ENCODE measurements at places on chromosomes 13 and 19.

DNA sequence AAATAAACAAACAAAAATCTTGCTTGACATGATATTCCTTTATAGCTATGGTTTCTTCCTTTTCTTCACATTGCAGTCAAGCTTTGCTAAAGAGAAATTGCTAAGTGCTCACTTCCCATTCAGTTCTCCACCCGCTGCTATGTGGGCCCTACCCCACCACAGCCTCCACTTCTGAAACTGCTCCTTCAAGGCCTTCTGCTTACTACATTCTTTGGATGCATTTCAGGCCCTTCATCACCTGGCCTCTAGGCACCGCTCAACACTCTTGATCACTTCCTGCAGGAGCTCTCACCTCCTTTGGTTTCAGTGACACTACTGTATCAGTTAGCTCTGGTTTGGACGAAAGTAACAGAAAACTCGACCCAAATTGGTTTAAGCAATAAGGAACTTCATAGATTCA is 72.4 kb downstream of the KLF5 start:
- no peak for DNase-seq

GRCh38 chr19:48419158-48419920 is 25.9 kb downstream of the GRIN2D start:
- DNase-seq = no peak

DNA sequence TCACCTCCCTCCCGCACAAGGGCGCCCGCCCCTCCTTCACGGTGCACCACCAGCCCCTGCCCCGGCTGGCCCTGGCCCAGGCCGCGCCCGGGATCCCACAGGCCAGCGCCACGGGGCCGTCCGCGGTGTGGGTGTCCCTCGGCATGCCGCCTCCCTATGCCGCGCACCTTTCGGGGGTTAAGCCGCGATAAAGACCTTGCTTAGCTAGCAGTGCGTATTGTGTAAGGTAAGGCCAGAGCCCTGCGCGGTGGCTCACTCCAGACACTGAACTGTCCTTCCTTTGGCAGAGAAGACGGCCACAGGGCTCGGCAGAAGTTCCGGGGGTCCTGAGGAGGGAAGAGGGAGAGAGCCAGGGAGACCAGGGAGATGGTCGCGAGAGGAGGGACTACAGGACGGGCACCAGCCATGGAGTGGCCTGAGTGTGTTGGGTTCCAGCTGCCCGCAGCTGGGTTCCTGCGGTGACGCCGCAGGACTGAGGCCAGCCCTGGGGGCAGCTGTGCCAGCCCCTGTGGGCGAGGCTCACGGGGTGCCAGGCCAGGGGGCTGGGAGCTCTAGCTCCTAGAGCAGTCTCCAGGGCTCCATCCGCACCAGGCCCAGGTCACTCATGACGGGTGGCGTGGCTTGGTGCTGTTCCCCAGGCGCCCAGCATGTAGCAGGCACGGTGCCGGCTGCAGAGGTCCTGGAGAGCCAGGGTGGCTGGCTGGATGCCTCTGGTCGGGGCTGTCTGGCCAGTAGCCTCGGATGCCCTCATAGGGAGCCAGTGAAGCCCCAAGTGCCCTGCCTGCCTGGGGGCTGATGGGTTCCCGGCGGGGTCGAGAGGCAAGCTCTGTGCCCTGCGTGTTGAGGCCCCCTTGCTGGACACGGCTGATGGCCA is 7.7 kb downstream of the PLEKHJ1 start:
- DNase-seq = no peak

GRCh38 chr13:59211606-59212005 is 952.1 kb downstream of the DIAPH3 start:
- no peak for DNase-seq

DNA sequence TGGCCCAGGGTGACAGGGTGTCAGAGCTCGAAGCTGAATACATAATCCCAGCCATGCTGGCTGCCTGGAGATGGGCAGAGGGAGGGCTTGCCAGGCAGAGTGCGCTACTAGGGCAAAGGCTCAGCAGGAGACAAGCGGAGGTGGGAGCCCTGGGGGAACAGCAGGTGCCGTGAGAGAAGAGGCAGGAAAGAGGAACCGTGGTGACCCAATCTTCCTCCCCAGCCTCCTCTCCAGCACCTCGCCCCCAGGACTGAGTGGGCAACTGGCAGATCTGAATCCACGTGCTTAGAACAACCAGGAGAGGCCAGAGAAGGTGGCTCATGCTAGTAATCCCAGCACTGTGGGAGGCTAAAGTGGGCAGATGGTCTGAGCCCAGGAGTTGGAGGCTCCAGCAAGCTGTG is 11.0 kb upstream of the CCL25 start:
- no peak for DNase-seq

- no peak for DNase-seq
Measured at GRCh38 chr19:6229216-6229913, 50.4 kb downstream of the MLLT1 start.

DNA sequence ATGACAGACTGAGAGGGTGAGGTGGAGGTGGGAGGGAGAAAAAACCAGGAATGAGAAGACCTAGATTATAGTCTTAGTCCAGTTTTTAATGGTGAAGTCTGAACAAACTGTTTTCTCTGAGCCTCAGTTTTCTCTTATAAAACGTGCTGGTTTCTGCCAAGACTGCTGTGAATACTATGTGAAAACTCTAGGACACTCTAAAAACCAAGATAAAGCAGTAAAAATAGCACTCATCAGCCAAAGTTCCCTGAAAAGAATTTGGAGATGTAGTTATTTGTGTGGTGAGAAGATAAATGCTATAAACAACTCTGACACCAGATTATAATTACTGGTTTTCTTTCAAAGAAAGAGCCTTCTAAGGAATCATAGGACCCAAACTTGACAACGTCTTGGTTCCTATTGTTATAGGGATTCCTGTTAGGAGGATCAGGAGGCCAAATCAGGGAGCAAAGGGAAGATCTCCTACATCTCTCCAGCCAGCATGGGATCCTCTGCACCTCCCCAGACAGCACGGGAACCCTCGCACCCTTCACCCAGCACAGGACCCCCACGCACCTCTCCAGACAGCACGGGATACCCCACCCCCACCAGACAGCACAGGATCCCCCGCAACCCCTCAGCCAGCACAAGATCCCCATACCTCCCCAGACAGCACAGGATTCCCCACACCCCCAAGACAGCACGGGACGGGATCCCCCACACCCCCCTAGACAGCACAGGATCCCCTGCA is 130.2 kb downstream of the MIPEP start:
- DNase-seq = no peak

GRCh38 chr13:25987987-25988386 is 63.8 kb downstream of the SHISA2 start:
- no peak for DNase-seq

- DNase-seq = no peak
Measured at GRCh38 chr13:86403181-86403580, 604.0 kb upstream of the SLITRK6 start.

GRCh38 chr19:13398780-13399726 is 107.2 kb downstream of the CACNA1A start:
- DNase-seq = no peak

DNA sequence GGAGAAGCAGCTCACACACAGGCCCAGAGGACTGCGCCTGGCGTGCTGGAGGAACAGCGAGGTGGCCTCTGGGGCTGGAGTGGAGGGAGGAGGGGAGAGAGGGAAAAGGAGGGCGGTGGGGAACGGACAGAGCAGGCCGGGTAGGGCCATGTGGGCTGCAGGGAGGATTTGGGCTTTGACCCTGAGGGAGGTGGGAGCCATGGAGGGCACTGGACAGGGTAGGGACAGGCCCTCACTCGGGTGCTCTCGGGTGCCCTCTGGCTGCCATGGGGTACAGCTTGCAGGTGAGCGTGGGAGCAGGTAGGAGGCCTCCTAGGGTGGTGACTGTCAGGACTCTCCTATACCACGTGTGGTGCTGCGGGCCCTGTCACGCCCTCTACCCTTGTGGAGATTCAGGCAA is 22.8 kb downstream of the PLIN4 start:
- no peak for DNase-seq

GRCh38 chr19:36257520-36257876 is 42.6 kb downstream of the ZNF146 start:
- no peak for DNase-seq

DNA sequence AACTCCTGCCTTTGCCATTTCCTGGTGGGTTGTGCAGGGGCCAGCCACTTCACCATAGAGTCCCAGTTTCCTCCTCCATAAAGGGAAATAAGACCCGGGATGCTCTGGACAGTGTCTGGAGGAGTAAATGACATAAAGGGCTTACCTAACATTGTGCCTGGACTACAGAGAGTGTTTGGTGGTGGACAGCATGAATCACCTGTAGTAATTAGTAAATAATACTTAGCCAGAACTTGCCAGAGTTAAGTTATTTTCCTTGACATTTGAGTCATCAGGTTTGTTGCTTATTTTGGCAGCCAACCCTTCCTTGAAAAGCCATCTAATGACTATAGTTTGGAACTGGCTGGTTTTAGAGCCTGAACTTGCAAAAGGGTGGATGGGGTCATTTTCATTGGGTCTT is 159.2 kb downstream of the SLC7A1 start:
- DNase-seq = no peak

DNA sequence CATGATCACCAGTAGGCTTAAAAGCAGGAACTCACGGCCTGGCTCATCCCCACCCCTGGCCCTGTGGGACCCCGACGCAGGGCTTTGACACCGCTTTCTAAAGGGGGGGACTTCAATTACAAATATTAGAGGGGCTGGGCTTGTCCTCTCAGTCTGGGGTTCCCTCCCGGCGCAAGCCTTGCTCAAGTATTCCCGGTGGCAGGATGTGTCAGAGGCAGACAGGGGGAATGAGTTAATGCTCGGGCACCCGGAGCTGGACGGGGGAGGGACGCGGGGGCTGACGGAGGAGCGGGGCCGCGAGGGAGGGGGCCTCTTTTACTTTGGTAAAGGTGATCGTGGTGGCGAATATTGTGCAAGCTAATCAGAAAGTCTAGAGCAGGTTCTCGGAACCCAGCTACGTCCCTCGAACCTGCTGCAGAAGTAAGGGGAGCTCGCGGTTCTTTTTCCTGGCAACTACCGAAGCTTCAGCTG is 1.1 kb downstream of the FGF14 start:
- no peak for DNase-seq

- DNase-seq = peak; percentile 19
Measured at GRCh38 chr13:68998056-68998455, 1109.6 kb upstream of the ATXN8OS start.

- DNase-seq = no peak
Measured at GRCh38 chr19:40594255-40594654, 6.9 kb upstream of the LTBP4 start.

DNA sequence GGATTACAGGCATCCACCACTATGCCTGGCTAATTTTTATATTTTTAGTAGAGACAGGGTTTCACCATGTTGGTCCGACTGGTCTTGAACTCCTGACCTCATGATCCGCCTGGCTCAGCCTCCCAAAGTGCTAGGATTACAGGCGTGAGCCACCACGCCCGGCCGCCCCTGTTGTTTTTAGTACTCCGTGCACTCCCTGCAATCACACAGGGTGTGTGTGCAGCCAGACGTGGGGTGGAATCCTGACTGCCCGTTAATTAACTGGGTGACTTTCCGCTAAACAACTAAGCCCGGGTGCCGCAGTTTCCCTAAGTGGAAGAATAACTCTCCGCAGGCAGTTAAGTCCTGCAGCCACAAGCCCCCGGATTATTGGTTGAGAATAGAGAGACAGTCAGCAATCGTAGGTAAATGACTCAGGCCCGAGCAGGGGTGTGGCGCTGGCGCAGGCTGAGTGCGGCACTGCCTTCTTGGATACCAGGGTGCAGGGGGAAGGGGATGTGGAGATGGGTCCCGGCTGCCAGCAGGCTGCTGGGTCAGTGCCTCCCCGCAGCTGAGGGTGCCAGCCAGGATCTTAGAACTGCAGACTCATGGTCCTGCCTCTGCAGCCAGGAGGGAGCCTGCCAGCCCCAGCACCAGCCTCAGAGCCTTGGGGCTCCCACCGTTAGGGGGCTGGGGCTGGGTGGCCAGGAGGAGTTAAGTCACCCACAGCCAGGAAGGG is 6.1 kb upstream of the FXYD3 start:
- DNase-seq = no peak

- DNase-seq = no peak
Measured at GRCh38 chr19:14432791-14433553, at the start of gene PKN1. Gene PKN1, plus strand, starts transcription at chr19:14433306. Its CDS starts 216 bp downstream, at chr19:14433522.

- DNase-seq = no peak
Measured at GRCh38 chr19:19111967-19112580, 26.2 kb downstream of the TMEM161A start.

- no peak for DNase-seq
Measured at GRCh38 chr13:61900033-61900432, 484.4 kb upstream of the PCDH20 start.

GRCh38 chr13:95233026-95233635 is 68.1 kb downstream of the ABCC4 start:
- no peak for DNase-seq

DNA sequence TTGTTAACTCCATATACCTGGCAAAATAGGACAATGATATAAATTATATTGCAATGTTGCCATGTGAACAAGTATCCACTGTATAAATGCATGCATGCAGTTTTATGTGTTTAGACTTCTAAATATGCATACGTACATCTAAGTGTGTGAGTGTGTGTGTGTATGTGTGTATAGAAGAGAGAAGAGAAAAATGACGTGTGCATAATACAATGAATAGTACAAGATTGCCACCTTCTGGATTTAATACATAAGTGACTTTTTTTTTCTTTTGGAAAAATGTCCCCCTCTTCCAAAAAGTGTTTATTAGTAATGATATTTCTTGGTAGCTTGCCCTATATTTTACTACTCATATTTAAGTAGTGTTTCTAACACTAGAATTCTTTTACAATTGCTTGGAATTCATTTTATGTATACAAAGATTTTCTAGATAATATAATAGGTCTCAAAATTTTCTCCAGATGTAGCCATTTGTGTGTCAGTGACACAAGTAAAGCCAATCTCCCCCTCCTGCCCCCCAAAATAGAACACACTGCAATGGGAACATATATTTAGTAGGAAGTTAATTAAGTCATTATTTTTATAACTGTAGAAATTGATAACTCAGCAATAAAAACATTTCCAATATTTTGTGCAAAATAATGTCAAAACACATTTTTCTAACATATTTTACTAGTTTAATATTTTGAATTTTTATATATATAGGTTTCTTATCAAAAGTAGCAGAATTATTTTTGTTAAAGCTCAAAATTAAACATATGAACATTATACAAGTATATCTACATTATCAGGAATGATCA is 783.3 kb upstream of the ATXN8OS start:
- peak; percentile 15 for DNase-seq

- DNase-seq = no peak
Measured at GRCh38 chr13:45995245-45995644, 57.3 kb downstream of the ZC3H13 start.

GRCh38 chr19:51121257-51121656 is 3.4 kb upstream of the SIGLEC9 start:
- no peak for DNase-seq

DNA sequence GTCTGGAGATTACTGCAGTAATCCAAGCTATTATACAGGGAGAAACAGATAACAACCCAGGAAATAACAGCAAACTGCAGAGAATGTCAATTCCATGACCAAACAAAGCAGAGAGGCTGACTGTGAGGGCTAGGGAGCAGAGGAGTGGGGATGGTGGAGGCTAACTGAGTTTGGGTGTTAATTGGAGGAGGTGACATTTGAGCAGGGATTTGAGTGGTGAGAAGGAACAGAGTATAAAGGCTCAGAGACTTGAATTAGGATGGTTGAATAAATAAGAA is 3.1 kb downstream of the DMAC2 start:
- DNase-seq = no peak
